ENCODE measurements at places on chromosomes 6 and 20.

DNA sequence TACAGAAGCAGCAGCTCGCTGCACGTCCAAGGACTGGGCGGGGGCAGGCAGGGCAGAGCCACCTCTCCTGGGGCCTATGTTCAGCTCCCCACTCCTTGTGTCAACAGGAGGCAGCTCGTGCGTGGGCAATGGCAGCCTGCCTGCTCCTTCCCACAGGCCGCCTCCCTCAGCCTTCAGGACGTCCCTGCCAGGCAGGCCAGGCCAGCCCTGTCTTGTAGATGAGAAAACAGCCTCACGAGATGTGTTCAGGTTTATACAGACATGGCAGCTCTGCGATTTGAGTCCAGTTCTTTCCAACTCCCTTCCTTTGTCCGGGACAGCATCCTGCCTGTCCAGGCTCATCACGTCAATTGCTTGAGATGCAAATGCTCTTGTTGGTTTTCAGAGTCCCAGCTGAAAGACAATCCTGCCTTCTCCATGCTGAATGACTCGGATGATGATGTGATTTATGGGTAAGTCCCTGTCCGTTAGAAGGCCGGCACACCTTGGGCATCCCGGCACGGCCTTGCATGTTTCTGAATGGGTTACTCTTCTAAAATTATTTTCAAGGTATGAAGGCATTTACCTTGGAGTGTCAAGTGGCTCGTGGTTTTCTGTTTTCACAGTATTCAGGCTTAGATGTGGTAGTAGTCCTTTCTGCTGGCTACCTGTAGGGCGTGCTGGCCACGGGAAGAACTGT, 13.5 kb downstream of the DYNLT1 start:
- DNase-seq = no peak

DNA sequence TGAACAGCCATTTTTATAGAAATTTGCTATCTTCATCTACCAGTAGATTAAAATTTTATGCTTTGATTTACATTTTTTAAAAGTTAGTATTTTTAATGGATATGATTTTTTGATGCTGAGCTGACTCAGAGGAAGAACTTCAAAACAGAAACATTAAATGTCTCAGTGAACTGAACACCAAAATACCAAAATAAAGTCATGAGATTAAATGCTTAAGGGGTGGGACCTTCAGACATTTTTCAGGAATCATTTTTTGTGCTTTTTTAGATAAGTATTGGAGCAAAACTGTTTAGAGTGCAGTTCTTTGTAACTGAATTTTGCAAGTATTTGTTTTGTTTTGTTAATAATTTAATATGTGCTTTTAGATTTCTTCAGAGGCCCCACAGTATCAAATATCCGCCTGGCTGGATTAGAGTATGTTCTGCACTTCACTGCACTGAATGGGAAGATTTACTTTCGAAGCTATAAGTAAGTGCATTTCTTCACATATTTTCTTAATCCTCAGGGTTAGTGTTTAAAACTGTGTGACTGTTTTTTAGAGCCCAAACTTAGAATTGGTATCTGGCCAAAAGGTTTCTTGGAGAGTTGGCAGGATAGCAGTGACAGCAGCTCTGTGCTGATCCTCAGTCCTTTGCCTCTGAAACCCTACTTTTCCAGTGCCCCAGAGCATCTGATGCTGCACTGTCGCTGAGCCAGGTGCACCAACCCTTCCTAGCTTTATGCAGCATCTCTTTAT, 33.7 kb downstream of the RPF2 start:
- DNase-seq = no peak

GRCh38 chr6:11410539-11411307, 126.8 kb upstream of the TMEM170B start:
- DNase-seq = peak; percentile 23

DNA sequence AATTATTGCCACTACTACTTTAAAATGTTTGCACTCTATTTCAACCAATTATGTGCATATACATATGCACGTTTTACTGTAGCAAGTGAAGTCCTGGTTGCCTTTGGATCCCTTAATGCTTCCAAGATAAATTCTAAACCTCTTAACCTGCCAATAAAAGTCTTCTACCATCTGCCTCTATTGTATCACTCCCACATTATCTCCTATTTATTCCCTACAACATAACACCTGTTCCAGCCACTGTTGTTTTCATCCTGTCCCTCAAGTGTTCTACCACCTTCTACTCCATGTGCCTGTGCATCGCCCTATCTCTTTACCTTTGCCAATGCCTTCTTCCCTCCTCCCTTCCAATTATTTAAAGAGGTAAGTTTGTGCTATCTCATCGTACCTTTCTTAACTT, 499.0 kb upstream of the RNF217 start:
- no peak for DNase-seq

DNA sequence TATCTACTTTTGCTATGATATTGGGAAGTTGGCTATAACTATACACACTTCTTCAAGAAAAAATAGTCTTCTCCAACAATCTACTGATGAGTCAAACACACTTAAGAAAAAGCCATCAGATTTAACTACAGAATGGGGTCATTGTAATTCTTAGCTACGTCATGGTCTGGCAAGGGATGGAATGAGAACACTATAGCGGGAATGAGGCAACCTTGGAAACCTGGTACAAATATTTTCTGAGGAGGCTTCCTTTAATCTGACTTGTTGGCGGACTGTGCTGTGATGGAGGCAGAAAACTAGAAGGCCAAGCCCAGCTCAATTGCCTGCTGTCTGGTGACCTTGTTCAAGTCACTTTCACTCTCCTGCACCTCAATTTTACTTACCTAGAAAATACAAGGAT, 586.8 kb upstream of the JAG1 start:
- no peak for DNase-seq

DNA sequence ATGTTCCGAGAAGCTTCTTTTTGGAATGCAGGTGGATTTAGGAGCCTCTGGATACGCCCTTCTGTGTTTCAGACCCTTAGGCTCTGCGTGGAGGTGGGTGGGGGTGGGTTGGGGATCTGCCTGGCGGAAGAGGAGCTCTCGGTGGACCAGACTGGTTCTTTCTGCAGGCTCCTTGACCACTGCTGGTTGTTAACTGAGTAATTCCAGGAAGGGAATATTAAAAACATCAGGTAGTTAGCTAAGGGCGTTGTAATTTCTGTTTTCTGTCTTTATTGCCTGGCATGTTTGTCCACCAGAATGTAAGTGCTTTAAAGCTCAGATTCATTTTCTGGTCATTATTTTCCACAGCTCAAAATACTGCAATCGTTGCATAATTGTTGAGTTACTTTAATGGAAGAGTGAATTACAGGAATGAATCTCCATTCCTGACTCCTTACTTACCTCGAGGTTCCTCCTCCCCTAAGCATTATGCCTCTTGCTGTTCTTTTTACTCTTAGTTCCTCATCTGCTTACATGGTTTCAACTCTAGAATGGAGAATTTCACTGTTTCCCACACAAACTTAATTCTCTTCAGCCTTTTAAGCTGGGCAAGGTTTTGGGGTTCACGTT, 5.9 kb downstream of the CDYL start:
- no peak for DNase-seq

- DNase-seq = no peak
Observed at GRCh38 chr20:8150591-8150990, 18.5 kb downstream of the PLCB1 start.

- DNase-seq = no peak
Observed at GRCh38 chr6:9233226-9233625, 797.9 kb upstream of the SLC35B3 start.

All from hippocampal formation (tissue), 2 donors.